ENCODE measurements at places on chromosomes 2 and 18.

DNA sequence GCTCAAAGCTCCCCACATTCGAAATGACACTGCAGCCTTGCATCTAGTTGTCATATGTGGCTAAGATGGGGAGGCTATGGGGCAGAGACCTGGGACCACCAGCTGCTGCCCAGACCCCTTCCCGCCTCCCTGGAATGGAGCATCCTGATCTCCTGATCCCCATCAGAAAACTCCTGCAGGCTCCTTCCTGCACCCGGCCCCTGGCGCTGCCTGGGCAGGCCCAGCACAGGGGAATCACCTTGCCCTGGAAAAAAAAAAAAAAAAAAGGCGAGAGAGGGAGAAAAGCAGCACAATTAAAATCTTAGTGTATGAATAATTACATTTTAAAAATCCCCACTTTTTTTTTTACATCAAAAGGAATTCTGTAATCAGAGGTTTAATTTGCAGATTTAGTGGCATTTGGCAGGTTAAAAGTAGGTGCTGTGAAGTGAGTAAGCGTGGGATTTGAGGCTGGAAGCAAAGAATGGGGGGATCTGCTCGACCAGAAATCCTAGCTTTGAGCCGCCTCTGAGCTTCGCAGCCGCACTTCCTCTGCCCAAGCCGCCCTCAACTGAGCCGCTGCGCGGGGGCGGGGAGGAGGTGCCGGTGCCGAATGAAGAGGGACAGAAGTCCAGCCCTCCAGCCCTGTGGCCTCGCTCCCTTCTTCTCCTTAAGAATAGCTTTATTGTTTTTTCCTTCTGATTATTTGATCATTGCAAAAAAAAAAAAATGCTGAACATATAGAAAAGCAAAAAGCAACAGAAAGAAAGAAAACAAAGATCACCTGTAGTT is 30.0 kb downstream of the THNSL2 start:
- DNase-seq = no peak

- DNase-seq = no peak
Observed at GRCh38 chr2:133518700-133519344, 49.4 kb downstream of the NCKAP5 start.

DNA sequence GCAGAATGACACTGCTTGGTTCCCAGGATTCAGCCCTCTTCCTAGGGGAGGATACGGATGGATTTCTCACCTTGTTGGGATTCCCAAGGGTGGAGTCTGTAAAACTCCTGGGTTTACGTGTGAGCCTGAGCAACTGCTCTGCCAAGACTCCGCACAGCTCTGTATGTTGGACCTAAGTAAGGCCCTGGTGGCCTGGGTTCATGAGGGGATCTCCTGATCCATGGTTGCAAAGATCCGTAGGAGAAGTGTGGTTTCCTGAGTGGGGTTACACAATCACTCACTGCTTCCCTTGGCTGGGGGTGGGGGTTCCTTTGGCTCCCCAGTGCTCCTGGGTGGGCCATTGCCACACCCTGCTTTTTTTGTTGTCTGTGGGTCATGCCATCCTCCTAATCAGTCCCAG is 37.7 kb downstream of the ANKRD12 start:
- no peak for DNase-seq

DNA sequence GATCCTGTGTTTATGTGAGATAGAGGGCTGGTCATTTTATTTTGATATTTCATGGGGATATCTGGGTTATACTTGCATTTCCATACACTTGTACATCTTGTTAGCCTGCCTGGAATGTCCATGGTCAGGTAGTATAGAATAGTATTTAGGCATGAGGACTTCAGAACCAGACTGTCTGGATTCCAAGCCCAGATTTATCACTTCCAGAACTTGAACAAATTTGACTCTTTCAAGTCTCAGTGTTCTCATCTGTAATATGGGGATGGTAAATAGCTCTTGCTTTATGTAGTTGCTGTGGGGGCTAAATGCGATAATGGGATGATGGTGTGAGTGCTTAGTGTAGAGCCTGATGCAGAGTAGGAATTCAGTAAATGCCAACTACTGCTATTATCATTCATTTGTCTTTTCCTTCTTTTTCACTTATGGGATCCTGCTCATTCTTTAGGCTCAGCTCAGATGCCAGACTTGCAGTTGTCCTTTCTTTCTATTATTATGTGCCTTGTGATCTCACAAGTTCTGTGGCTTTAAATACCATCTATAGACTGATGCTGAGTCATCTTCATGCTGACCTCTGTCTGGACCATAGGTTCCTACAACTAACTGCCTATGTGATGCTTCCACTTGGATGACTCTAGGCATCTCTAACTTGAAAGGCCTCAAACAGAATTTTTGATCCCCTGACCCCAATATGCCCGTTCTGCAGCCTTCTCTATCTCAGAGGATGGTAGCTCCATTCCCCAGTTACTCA is 67.4 kb downstream of the POLE4 start:
- DNase-seq = no peak

DNA sequence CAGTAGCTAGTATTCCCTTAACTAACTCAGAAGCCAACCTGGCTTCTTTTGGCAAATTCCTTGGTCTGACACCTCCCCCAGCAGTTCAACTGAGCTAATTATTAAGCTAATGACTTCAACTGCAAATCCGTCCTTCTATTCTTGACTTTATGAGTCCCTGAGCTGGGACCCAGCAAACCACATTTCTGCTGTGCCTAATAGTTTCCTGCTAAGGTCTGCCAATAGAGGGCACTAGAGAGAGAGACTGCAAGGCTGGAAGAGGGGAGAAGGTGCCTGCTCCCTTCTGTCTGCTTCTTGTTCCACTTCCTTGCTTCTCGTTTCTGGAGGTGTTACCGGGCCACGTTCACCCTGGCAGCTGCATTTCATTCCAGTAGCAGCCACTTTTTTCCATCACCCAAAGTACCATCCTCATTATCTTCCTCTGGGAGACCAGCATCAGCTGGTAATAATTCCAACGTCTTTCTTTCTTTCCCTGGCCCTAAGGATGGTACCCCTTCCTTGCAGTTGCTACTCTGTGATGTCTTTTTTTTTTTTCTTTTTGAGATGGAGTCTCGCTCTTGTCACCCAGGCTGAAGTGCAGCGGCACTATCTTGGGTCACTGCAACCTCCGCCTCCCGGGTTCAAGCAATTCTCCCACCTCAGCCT is 352.0 kb downstream of the TNS1 start:
- DNase-seq = peak; percentile 43
